Liver (tissue), 10 donors: ENCODE measurements at places on chromosomes 5 and 9.

DNA sequence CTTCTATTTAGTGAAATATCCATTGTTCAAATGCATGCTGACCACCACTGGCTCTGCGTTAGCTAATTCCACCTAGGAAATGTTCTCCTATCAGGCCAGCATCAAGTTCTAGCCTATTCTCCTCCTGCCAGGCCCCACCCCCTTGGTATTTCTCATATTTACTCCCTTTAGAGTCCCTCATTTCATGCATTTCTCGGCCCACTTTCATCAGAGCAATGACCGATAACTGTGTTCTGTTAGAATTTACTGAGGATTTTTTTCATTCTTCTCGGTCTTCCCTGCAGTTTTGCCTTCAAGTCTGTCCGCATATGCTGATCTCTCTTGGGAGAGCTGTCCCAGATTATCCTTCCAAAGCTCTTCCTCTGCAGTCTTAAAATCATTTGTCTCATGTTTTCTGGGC is 143.4 kb downstream of the GOLPH3 start:
- H3K27ac ChIP-seq = no peak overlapping the region
- no peaks in the 10 kb centered on the region for H3K4me1 ChIP-seq
- DNase-seq = no peak
- no peaks in the 10 kb centered on the region for H3K27me3 ChIP-seq
- H3K4me3 ChIP-seq = no peak overlapping the region

DNA sequence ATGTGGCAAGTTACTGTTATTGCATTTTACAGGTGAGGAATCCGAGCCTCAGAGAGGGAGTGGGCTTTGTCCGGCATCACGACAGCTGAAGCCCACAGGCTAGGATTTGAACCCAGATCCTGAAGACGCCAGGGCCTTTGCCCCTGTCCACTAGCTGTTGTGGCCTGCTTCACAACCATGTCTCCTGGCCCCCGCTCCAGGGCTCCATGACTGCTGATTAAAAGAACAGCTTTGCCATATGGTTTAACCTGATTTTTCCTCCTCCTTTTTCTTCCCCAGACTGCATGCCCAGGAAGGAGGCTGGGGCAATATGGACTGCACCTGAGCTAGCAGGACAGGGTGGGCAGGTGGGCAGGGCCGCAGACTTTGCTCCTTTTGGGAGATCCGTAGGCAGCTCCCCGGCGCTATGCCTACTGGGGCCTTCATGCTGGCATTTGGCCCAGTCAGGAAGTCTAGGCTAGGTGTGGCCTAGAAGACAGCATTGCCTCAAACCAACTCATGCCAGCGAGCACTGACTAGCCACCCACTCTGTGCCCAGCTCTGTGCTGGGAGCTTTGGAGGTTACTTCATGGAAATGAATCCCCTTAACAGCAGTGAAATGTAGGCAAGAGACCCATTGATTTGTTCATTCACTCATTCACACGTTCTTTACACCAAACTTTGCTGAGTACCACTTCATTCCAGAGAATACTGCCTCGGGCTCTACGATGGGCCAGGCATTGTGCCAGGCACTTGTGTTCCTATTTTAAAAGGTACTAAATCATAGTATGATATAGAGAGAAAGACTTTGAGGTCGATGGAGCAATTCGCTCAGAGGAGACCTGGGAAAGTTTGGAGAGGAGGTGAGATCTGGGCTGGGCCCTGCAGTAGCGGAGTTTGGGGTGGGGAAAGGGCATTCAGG is 94.3 kb upstream of the CPEB4 start:
- no peaks in the 10 kb centered on the region for H3K27me3 ChIP-seq
- H3K36me3 ChIP-seq = no peaks in the 10 kb centered on the region
- no peak for DNase-seq
- peaks cover 33% of the 10 kb centered on the region for H3K4me1 ChIP-seq

DNA sequence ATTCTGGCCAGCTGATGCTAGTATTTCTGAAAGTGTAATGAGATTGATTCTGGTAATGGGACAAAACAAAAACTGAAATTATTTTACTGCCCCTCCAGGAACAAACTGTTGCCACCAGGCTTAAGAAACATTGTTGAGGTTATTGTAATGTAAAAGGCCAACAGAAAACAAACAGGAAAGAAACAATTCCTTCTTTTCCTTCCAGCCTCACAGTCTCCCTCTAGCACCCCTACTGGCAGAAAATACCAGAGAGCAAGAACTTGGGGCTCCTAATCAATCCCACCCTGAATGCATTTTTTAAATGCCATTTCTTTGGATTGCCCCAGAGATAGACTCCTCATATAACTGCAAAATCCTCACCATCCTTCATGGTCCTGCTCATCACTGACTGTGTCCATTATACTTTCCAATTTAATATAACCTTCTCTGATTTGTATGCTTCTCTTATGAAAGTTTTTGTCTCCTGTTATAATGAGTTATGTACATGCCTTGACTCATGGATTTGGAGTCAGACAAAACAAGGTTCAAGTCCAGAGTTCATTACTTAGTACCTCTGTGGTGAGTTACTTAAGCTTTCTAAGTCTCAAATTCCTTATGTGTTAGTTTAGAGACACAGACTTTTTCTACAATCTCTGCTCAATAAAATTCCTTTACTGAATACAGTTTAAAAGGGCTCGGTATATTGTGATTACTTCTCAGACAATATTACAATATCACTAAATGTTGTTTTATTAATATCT is 157.9 kb upstream of the FBN2 start:
- H3K36me3 ChIP-seq = no peaks in the 10 kb centered on the region
- no peaks in the 10 kb centered on the region for H3K27me3 ChIP-seq
- H3K27ac ChIP-seq = no peak overlapping the region
- no peak for DNase-seq
- no peak overlapping the region for H3K4me3 ChIP-seq

- peak within 1 kb of the TSS; percentile 12 for H3K27ac ChIP-seq
- H3K36me3 ChIP-seq = no peaks in the 10 kb centered on the region
- H3K4me3 ChIP-seq = peak within 1 kb of the TSS; percentile 26
- DNase-seq = no peak
- H3K27me3 ChIP-seq = peaks cover 2% of the 10 kb centered on the region
These were observed at the start of gene FLT4 for GRCh38 chr5:180649297-180650039. Gene FLT4 (minus strand): TSS chr5:180649600. CDS start chr5:180649545, 55 bp downstream.

- peaks cover 9% of the 10 kb centered on the region for H3K27me3 ChIP-seq
- DNase-seq = no peak
- H3K27ac ChIP-seq = no peak overlapping the region
- peaks cover 11% of the 10 kb centered on the region for H3K4me1 ChIP-seq
- H3K36me3 ChIP-seq = no peaks in the 10 kb centered on the region
These were observed 898 bp downstream of the STC2 start for GRCh38 chr5:173327084-173327947.

GRCh38 chr5:122815218-122815767 is 30.1 kb upstream of the SNX24 start:
- H3K4me1 ChIP-seq = no peaks in the 10 kb centered on the region
- no peaks in the 10 kb centered on the region for H3K27me3 ChIP-seq
- DNase-seq = no peak
- H3K27ac ChIP-seq = no peak overlapping the region
- no peaks in the 10 kb centered on the region for H3K36me3 ChIP-seq

GRCh38 chr5:36928947-36929346 is 52.4 kb downstream of the NIPBL start:
- no peak overlapping the region for H3K27ac ChIP-seq
- no peaks in the 10 kb centered on the region for H3K36me3 ChIP-seq
- no peak overlapping the region for H3K4me3 ChIP-seq
- no peaks in the 10 kb centered on the region for H3K27me3 ChIP-seq

DNA sequence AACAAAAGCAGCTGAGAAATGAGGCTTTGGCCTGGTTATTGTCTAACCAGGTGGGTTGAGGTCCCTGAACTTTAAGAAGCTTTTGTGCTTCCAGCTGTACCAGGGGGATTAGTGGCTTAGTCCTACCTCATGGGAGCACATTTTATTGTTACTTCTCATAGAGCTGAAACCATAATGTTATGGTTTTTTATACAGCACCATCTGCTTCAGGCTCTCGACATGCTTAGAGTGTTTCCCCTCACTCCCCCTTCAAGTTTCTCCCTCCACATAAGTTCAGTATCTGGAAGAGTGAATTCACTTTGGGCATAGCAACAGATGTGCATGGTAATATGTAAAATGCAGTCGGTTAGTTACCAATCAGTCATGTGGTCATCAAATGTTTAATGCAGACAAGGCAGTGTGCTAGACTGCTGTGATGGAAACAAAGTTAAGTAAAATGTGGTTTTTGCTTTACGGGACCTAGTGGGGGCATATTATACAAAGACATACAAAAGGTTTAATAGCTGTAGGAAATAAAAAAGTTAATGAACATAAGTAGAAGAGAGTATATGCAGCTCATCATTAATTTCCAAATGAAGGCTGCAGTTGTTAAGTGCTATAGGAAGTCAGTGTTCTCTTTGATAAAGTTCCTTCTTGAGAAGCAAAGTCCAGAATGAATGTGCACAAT is 95.9 kb upstream of the SPRY4 start:
- H3K27me3 ChIP-seq = no peaks in the 10 kb centered on the region
- H3K36me3 ChIP-seq = no peaks in the 10 kb centered on the region

GRCh38 chr9:3608011-3608410 is 82.2 kb upstream of the RFX3 start:
- no peak overlapping the region for H3K27ac ChIP-seq
- H3K27me3 ChIP-seq = no peaks in the 10 kb centered on the region
- no peaks in the 10 kb centered on the region for H3K36me3 ChIP-seq
- H3K4me3 ChIP-seq = no peak overlapping the region
